AG04449 (cell line): ENCODE measurements at places on chromosomes 1 and 21.

- no peak for DNase-seq
These were observed 4.3 kb upstream of the GLUL start for GRCh38 chr1:182395906-182396305.

DNA sequence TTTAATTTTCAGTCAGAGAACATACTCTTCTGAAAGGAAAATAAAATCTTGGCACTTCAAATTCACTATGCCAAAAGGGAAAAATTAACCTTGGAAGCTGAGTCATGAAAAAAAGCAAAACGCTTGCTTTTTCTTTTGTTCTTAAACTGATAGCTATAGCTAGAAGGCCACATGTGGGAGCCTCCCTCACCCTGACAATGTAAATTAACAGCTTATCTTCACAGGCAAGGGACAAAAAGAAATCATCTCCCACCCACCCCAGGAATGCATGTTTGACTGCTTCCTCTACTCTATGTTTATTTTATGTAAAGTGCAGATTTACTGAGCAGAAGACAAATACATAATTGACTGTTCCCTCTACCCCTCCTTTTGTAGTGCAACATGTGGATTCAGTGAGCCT is 38.0 kb downstream of the EBNA1BP2 start:
- DNase-seq = no peak

DNA sequence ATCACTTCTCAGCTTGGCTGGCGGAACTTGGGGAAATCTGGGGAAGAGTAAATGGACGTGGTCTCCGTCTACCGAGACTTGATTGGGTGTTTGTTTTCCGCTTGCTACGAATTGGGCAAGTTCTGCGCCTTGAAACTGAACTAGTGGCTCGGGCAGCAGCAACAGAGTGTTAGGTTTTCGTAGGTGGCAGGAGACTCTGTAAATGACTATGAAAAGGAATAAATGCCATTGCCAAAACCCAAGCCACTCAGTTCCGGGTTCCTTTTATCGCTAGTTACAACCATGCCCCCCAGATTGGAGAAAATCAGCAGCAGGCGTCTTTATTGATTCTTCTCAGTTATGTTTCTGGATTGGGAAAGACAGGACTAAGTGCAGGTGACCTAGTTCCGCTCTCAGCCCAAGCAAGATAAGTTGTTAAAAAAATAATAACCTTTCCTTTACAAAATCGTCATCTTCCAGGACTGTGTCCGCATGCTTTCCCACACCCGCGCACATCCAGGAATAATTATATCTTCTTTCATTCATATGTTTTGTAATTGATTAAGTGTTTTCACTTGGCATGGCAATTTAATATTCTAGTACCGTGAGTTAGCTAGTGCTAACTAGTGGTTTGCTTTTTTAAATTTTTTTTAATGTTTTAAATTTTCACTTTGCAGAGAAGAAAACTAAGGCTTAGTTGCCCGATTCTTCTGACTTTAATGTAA is 3.4 kb downstream of the LHX9 start:
- DNase-seq = no peak

DNA sequence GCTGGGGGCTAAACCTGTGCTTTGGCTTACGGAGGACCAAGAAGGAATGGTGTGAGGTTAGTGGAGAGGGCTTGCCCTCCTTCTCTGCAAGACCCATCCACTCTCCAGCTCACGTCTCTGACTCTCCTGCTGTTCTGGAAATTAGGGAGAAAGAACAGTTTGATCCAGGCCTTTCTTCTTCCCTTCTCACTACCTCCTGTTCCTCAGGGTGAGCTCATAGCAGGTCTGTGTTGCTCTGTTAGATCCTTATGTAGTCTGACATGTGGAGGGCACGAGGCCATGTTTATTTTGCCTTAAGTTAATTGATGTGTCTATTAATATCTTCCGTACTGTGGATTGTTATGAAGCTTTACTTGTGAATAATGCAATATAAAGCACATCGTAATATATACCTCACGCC is 315.0 kb downstream of the GRIK1 start:
- DNase-seq = no peak

DNA sequence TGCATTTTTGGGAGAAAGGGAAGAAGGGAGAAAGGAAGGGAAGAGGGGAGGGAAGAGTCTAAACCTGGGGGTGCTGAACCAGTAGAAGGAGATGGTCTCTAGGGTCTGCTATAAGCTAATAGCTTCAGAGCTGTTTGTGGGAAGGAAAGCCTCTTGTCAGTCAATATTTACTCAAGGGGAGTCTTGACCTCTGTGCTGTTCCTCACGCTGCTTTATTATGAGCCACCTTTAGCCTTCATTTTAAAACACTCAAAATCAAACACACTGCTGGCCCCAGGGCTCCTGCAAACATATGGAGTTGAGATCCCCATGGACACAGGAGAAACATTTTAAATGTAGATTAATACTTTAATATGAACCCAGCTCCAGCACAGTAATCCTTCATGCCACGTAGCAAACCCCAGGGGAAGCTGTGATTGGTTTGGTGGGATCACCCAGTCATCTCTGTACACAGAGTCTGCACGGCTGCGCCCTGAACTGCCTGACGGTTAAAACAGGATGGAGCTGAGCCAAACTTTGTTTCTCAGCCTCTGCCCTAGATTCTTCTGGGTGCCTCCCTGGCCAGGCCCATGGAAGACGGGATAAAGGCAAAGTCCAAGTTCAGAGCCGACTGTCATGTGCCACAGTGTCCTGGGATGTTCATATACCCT is 40.2 kb upstream of the VWA5B1 start:
- no peak for DNase-seq

DNA sequence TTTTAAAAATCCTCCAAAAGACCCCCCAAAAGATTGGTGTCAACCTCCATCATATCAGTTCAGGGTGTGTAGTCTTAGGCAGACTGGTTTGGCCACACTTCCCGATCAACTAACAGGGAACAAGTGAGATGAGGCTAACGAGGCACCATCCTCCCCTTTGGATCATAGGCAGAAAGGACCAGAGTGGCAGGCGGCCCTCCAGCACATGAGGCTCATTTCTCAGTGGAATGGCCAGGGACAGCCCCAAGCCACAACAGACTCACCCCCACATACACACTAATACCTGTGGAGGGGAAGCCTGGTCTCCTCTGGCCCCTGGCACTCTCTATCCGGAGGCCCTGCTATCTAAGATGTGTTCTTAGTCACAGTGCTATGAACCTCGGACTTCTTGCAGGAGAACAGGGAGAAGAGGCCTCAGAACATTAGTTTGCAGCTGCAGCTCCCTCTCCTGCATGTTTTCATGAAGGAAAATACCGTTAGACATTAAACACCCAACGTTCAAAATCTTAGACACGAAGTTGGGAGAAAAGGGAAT is 17.3 kb upstream of the CAPN2 start:
- no peak for DNase-seq
